Activated CD4-positive, CD25-positive, alpha-beta regulatory T cell treated with anti-CD3 and anti-CD28 coated beads, Interleukin-2, amount 50 U/mL, for 72 hours (primary cell): ENCODE measurements at places on chromosomes 2 and 18.

DNA sequence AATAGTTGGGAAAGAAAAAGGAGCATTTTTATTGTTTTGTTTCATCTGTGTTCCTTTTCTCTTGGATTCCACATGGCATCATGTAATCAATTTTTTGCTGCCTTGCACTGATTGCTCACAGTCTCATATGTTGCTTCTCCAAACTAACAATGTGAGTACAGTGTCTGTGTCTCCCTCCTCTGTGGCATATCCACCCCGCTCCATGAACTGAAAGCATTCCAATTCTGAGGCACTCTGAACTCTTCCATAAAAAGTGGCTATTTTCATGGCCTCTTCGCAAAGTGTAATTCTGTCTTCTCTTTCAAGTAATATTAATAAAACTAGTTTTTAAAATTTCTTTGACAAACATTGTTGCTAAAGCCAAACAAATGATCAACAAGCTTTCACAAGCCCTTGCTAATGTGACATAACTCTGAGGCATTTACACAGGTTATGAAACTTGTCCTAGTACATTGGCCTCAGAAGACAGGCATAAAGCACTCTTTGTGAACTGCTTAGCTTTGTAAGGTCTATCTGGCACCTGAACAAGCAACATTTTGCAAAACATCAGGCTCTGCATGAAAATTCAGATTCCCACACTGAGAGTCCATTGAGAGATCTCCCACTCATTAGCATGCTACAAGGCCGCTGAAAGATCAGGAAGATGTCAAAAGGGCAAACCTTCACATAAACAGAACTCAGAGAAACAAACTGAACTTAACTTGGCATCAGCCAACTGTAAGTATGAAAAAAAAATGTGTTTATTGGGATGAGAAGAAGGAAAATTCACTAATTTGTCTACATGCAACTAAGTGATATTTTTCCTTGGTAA is 33.0 kb downstream of the GPR75 start:
- no peak for DNase-seq

DNA sequence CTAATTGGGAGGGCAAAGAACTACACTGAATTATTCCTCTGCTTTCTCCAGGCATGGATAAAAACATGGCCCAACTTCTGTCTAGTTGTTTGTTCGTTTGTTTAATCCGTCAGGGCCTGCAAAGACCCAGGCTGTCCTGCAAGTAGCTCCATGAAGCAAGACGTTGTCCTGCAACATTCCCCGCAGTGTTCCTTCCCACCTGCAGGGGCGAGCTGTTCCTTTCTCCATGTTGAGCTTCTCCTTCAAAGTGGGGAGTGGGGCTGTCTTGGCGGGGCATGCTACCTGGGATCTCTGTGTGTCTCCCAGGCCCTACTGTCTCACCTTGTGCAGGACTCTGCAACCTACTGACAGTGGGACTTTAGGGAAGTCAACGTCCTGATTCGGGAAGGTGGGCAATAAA is 264.0 kb upstream of the SMIM21 start:
- no peak for DNase-seq

GRCh38 chr2:21371499-21372003 is 247.8 kb downstream of the TDRD15 start:
- DNase-seq: no peak

GRCh38 chr2:66813525-66813924 is 378.6 kb downstream of the MEIS1 start:
- DNase-seq: no peak

GRCh38 chr18:50622865-50623393 is 63.0 kb downstream of the MAPK4 start:
- no peak for DNase-seq

GRCh38 chr18:60981682-60982328 is 351.4 kb upstream of the CDH20 start:
- no peak for DNase-seq

- DNase-seq: no peak
Measured at GRCh38 chr2:209762563-209762962, 9.1 kb upstream of the UNC80 start.

DNA sequence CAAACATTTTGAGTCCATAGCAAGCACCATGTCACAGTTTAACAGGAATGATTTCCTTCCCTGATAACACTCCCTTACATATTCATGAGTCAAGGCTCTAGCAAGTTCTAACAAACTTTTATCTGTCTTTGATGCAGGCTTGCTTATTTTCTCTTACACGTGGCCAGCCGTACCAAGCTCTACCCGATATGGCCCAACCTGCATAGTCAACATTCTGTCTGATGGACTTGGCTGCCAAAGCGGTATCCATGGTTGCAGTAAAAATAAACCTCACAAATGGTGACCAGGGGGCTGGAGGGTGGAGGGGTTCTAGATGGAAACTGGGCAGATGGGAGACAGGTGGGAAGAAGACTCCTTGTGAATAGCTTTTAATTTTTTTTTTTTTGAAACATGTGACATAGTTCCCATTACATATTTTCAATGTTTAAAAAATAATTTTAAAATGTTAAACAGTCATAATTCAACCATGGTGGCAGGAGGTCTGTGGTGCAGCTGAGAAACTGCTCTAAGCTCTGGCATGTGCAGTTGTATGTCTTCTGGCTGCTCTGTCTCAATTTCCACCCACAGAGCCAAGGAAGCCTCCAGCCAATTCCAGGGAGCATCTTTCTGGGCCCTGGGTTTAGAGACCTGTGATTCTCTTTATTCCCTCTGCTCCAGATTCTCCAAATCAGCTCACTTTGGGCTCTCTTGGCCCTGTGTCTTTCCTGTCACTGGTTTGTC is 20.7 kb upstream of the CXCR1 start:
- DNase-seq: no peak

DNA sequence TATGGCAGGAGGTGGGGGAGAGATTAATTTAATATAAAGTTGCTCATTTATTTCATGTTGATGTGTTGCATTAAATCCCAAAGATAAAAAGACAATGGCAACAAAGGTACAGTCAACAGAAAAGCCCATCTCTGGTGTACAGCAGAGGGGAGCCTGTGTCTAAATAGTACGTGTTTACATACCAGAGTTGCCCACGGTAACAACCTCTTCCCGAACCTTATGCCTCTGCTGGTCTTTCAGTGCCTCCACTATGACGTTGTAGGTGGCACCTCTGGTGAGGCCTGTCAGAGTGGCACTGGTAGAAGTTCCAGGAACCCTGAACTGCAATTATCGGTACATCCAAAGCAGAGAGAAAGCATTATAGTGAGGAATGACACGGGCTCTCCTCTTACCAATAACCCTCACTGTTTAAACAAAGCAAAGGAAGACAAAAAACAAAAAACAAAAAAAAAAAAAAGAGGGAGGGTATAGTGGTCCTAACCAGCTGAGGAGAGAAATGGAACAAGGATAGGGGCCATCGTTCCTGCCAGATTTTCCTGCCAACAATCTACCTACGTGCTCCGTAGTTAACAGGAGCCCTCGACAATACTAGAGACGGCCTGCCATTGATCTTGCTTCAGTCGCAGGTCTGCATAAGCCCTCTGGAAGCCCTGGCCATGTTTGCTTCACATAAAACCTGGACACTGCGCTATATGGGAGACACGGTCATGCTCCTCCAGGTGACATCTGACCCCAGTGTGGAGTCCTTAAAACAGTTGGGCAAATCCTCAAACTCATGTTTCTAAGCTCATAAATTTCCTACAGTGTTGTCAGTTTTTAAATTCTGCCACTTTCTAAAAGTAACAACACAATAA is 58.5 kb downstream of the ATIC start:
- no peak for DNase-seq

DNA sequence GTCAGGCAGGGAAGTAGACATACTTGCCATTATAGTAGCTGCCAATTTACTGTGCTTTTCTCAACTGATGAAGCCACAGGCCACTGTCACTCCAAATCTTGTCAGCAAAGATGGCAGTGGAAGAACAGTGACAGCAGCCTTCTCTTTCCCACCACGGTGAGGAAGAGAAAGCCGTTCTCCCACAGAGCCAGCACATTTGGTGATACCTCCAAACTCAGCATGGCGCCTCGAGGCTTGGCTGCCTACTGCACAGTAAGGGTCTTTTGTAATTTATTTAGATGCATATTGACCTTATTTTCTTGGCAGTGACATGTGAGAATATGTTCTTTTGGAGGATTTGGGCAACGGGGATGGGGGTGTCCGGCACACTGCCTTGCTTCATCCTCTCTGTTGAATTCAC is 117.2 kb upstream of the CDH20 start:
- no peak for DNase-seq

DNA sequence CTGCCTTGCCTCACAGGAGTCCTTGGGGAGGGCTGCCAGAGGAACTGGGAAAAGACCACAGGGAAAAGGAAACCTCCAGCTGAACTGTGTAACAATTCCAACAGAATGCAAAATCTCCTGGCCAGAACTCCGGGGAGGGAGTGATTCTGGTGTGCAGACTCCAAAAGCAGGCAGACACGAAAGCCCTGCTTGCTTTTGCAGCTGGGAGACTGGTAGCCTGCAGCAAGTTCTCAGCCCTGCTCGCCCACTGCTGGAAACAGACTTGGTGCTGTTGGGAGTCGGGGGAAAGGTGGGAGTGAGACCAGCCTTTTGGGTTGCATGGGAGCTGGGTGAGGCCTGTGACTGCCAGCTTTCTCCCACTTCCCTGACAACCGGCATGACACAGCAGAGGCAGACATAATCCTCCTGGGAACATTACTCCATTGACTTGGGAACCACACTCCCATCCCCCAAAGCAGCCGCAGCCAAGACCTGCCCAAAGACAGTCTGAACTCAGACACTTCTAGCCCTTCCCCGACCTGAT is 26.0 kb upstream of the NMI start:
- no peak for DNase-seq

GRCh38 chr2:16304876-16305590 is 360.6 kb downstream of the CYRIA start:
- no peak for DNase-seq

- no peak for DNase-seq
Measured at GRCh38 chr18:41593171-41593675, 361.8 kb upstream of the PIK3C3 start.

DNA sequence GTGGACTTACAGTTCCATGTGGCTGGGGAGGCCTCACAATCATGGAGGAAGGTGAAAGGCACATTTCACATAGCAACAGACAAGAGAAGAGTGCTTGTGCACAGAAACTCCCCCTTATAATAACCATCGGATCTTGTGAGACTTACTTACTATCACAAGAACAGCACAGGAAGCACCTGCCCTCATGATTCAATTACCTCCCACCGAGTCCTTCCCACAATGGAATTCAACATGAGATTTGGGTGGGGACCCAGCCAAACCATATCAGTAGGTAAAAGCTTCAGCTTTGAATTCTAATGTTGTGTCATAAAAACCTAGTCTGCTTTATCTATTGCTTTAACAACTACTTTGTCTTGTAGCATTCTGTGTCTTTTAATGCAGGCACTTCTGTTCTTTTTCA is 140.4 kb upstream of the PIK3C3 start:
- no peak for DNase-seq

GRCh38 chr2:149731079-149731478 is 143.5 kb upstream of the MMADHC start:
- no peak for DNase-seq

- DNase-seq: no peak
Measured at GRCh38 chr2:215535741-215536140, 99.9 kb upstream of the FN1 start.

- no peak for DNase-seq
Measured at GRCh38 chr2:76930056-76930744, 592.0 kb downstream of the LRRTM4 start.

DNA sequence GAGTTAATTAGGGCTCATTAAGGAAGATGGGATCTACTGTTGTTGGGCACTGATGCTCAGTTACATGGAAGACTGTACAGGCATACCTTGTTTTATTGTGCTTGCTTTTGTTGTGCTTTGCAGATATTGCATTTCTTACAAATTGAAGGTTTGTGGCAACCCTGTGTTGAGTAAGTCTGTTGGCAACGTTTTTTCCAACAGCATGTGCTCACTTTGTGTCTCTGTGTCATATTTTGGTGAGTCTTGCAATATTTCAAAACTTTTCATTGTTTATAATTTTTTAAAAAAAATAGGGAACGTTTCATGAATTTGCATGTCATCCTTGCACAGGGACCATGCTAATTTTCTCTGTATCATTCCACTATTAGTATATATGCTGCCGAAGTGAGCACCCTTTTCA is 15.6 kb downstream of the PHLPP1 start:
- DNase-seq: no peak

GRCh38 chr2:120772261-120772660 is 36.6 kb downstream of the GLI2 start:
- DNase-seq: no peak

- DNase-seq: no peak
Measured at GRCh38 chr2:120519469-120519868, 173.5 kb downstream of the INHBB start.

GRCh38 chr2:69755862-69756467 is 14.0 kb downstream of the ANXA4 start:
- no peak for DNase-seq

- no peak for DNase-seq
Measured at GRCh38 chr2:2020897-2021296, 276.6 kb upstream of the PXDN start.

GRCh38 chr18:43534511-43534910 is 257.2 kb upstream of the SYT4 start:
- no peak for DNase-seq
